Cortex of kidney (tissue), 1 donor: ENCODE measurements at places on chromosomes 12 and 14.

DNA sequence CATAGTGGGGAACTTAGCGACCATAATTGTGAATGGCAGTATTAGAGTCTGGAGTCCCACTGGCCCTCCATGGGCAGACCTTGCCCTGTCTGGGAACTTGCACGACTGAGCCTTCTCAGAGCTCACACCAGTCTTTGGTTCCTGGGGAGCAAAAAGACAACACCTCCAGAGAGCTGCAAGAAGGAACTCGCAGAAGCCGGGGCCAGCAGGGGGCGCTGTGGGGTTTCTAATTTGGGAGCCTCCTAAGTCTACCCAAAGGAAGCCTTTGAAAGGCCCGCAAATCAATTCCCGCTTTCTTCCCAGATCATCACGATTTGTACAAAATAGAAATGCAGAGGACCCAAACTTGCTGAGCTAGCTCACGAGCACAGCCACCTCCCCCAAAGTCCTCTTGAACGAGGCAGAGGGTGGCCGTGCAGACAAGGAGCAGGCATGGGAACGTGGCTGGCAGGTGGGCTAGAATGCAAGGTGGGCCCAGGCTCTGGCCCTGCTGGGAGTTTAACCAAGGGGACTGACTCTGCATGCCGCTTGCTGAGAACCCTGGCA is 46.3 kb upstream of the FBXO21 start:
- DNase-seq, result no peak

DNA sequence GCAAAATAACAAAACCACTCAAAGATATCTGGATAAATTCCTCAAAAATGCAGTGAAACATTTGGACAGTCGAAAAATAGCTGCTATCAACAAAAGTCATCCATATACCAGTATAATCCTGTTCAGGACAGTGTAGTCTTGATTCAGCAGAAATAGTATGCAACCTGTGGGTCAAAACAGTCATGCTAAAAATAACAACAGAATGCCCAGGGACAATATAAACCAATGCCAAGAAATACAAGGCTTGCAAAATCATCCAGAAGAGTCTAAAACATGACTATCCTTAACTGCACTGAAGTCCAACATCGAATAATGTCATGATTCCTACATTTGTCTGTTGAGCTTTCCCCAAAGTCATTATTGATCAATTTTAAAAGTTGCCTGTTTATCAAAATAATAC is 425.9 kb downstream of the FSCB start:
- DNase-seq, result no peak

DNA sequence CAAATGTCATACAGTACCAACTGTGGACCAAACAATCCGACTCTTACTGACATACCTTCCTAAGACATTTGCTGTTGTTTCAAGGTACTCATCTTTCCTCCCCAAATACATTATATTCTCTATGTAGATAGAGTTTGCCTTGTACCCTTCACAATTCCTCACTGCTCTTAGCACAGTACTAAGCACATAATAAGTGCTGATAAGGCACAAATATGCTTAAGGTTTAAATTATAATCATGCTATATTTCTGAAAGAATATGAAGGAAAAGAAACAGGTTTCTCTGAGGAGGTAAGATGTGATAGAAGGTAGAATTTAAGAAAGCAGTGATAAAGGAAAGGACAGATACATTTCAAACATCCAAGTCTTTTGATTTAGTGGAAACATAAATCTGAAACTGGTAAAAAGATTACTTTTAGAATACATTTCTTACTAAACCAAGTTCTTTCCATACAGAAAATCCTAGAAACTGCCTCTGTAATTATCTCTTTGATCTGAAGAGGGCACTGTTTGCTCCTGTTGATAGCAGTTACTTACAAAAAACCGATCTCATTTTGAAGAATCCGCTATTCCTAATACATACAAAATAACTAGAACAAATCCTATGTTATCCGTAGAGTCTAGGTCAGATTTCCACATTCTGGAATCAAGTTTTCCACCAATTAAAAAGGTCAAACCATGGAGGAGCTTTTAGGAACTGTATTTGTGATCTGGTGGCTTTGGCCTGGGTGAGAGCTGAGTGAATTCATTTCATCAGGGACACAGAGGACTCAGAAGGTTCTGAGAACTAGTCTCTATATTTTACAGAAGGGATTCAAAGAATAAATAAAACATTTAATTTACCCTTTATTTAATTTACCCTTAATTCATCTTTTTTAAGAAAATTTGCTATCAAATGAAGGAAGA is 311.9 kb downstream of the DAD1 start:
- DNase-seq, result no peak

DNA sequence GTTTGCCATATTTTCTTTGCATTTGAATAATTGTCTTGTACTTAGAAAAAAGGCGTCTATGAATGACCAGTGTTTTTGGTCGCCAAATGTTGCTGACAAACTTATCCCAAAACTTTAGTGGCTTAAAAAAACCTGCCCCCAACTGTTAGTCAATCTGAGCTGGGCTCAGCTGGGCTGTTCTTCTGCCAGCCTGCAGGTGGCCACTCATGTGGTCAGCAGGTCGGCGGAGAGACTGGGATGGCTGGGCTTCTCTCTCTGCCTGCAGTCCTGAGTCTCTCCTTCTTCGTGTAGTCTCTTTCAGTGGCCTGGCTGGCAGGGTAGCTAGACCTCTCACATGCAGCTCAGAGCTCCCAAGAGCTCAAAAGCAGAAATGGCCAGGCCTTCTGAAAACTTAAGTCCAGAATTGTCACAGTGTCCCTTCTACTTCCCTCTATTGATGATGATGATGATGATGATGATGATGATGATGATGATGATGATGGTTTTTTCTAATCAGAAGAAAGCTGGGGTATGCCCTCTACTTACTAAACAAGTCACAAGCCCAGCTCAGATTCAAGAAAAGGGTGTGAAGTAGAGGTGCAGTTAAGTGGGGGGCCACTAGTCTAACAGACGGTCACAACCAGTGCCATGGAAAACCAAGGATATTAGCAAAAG is 87.9 kb downstream of the PTPN11 start:
- DNase-seq, result no peak

DNA sequence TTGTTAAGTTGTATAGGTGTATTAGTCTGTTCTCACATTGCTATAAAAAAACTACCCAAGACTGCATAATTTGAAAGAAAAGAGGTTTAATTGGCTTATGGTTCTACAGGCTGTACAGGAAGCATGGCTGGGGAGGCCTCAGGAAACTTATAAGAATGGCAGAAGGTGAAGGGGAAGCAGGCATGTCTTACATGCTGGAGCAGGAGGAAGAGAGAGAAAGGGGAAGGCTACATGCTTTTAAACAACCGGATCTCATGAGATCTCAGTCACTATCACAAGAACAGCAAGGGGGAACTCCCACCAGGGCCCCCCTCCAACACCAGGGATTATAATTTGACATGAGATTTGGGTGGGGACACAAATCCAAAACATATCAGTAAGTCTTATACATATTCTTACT is 60.5 kb upstream of the OR10AD1 start:
- DNase-seq, result no peak
